ENCODE measurements at places on chromosomes 2 and 18.

DNA sequence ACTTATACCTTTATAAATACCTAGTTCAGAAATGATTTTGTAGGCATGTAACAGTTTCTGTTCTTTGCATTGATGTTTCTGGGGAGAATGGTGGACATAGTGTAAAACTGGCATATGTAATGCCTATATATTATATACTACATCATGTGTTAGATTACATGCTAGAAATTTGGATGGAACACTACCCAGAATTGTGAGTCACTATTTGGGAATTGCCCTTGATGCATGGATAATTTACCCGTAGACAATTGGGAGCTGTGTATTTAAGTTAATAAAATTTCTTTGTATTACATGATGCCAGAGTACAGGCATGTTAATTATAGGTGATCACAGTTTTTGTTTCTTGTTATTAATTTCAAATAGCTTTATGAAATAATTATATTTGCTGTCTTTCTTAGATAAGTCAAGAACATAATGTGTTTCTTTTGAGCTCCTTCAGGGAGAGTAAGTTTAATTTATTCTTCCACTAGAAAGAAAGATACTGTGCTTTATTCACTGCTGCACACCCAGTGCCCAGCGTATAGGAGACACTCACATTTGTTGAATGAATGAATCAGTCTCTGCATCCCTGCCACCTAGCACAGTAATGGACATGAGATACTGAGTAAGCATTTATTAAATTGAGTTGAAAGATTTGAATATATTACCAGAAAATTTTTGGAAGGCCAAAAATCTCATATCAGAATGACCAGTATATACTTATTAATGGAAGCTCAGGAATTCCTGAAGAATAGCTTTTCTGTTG lies 16.9 kb downstream of the ACSL3 start:
- DNase-seq = no peak

DNA sequence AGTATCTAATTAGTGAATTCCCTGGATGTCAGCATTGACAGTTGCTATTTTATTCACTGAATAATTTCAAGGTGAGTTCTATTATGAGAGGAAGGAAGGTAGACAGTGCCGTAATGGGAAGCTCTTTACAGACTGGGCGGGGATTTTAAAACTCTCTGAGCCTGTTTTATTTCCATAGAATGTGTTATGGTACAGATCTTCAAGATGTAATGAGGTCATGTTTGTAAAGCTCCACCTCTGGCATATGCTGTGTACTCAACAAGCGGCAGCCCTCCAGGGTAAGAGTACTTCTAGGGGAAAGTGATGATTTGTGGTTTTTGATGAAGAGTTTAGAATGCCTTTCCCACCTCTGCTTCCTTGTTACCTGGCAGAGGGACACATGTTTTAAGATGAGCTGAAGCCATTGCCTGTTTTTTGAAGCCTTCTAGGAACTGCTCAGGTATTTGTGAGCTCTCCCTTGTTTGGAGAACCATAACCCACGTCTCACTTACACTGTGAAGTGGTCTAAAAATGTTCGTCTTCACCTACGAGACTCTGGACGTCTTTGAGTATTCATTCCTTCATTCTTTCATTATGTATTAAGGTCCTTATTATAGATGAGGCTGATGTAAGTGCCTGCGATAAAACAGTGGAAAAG lies 251.2 kb downstream of the PTGR3 start:
- no peak for DNase-seq

GRCh38 chr18:46856973-46857372 lies 60.3 kb downstream of the PIAS2 start:
- DNase-seq = peak; percentile 60

DNA sequence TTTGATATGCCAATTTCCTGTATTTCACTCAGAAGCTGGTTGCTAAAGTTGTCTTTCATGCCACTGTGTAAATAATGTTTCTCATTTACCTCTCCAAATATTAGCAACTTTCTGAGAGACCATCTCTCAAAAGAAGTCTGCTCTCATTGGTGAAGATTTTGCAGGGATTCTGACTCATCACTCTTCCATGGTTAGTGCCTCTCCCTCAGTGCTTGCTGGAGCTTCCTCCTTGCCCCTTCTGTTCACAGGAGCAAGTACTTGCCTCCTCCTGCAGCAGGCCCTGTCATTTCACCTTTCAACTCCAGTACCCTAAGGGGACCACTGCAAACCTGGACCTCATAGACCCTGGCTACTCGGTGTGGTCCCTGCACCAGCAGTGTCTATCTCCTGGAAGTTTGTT lies 168.8 kb downstream of the ZNF385B start:
- no peak for DNase-seq

DNA sequence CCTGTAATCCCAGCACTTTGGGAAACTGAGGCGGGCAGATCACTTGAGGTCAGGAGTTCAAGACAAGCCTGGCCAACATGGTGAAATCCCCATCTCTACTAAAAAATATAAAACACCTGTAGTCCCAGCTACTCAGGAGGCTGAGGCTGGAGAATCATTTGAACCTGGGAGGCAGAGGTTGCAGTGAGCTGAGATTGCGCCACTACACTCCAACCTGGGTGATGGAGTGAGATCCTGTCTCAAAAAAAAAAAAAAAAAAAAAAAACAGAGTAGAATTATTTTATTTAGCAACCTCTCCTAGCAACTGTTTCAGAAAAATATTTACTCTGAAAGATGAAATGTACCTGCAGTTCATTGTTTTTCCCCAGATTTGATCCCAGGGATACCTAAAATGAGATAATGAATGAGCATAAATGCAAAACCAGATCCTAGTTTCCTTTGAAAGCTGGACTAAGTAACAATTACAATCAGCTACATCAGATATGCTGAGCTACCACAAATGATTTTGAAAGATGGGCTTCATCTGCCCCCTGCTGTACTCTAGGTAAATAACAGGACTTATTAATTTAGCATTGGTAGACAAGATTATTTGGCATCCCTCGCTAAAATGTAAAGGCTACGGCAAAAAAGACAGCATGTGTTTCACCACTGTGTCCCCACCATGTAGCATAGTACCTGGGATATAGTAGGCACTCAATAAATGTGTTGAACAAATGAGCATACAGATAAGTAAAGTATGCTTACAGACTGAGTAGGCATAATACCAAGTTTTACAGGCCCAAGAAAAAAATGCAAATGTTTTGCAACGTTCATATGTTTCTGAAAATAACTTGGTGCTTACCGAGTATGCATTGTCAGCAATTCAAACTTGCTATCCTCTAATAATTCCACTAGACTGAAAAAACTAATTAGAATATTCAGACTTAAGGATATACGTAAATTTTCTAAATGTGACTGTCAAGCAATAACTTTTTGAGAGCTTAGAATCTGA lies 102.5 kb downstream of the ATL2 start:
- peak; percentile 78 for DNase-seq

DNA sequence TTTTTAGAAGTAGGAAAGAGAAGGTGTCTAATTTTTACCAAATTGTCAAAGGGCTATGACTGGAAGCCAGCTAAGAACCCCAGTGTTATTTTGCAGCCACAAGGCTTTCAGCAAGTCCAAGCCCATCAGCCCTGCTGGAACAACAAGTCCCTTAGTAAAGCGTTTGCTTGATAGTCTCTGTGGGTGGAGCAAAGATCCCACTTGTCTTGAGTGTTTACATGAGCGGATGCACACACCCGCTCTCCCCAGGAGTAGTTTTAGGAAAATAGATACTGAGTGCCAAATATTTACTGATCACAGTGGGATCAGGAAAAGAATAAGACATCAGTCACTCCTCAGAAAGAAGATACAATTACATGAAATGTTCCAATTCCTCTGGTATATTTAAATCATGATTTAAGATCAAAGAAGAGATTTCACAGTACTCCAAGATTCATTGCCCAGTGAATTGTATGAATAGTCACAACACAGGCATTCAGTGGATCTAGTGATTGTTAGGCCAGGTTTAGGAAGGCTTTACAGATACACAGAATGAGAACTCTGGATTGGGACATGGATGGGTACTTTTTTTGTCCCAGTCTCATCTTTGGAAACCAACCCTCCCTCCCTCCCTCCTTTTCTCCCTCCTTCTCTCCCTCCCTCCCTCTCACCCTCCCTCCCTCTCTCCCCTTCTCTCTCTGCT lies 514.9 kb downstream of the PTPRM start:
- peak; percentile 30 for DNase-seq

DNA sequence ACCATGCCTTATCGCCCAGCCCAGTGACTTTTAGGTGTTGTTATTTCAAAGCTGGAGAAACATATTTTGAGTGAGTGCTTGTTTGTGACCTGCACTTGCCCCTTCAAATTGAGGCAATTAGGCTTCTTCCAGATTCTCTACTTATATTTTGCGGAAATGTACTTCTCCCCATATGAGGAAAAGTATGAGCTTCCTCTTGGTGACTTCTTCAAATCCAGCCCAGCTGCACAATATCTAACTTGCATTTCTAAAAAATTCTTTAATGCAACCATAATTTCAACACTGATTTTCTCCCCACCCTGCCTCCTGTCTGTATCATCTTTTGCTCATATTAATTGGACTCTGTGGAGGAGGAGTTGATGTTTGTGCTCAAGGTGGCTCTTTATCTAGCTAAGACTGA lies 391.2 kb upstream of the POU3F3 start:
- no peak for DNase-seq

GRCh38 chr18:13131283-13131682 lies 87.3 kb upstream of the LDLRAD4 start:
- DNase-seq = no peak

DNA sequence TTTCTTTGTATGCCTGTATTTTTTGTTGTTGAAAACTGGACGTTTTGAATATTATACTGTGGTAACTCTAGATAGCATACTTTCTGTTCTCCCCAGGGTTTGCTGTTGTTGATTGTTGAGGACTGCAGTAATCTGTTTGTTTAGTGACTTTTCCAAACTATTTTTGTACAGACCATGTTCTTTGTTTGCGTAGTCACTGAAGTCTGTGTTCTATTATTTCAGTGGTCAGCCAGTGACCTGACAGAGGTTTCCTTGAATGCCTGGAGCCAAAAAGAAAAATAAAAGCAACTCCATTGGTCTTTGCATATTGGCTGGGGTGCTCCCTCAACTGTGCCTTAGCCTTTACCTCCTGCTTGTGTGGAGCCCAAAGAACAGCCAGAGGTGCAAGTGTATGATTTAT lies 42.7 kb upstream of the PHLPP1 start:
- no peak for DNase-seq

- no peak for DNase-seq
Observed at GRCh38 chr2:168767258-168767657, 35.2 kb upstream of the NOSTRIN start.

DNA sequence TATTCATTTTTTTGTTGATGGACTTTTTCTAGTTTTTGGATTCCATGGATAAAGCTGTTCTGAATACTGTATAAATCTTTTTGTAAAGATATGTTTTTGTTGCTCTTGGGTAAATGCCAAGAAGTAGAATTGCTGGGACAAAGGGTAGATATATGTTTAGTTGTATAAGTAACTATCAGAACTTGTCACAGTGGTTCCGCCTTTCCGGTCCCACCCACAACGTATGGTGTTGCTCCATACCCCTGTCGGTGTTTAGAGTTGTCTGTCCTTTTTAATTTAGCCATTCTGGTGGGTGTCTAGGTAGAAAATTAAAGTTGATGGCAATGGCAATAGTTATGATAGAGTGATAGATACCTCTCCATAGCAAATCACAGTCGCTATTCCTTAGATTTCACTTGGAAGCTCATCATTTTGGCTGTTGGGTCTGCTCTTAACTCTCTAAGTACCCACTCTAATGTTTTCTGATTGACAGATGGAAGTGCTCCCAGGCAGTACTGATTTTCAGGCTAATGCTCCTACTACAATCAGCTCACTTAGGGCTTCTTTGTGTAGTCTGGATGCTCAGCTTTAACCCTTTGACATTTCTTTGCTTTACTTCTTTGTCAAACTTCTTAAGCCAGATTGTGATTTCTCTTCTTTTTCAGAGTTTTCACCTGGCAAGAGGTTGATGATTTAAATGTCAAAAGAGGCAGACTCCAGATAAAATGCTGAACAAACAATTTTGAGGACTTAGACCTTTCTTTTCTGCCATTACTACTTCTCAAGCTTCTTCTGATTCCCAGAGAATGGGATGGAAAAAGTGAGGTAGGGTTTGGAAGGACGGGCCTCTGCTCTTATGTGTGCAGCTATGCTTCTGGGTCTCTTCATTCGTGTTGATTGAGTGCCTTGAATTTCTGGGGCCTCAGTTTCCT lies 156.4 kb downstream of the AQP4 start:
- DNase-seq = no peak

GRCh38 chr18:59345556-59345955 lies 13.5 kb downstream of the LMAN1 start:
- DNase-seq = no peak

GRCh38 chr2:118122594-118123281 lies 34.5 kb downstream of the INSIG2 start:
- no peak for DNase-seq

GRCh38 chr2:116132833-116133232 lies 1681.7 kb upstream of the DDX18 start:
- no peak for DNase-seq

DNA sequence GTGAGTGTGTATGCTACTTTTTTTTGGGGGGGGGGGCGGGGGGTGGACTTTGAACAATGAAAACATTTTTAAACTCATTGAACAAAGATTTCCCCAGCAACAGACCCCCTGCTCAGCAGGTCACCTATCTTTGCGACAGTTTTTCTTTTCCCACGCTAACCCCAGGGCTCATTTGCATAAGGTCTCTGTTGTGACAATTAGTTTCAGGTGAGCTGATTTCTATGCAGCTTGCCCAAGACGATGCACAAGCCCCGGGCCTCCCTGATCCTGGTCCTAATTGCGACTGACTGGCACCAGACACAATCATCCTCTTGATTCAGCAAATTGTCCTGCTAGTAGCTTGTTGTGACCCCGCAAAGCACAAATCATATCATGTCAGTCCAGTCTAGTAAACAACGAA lies 40.3 kb downstream of the ZEB2 start:
- no peak for DNase-seq

DNA sequence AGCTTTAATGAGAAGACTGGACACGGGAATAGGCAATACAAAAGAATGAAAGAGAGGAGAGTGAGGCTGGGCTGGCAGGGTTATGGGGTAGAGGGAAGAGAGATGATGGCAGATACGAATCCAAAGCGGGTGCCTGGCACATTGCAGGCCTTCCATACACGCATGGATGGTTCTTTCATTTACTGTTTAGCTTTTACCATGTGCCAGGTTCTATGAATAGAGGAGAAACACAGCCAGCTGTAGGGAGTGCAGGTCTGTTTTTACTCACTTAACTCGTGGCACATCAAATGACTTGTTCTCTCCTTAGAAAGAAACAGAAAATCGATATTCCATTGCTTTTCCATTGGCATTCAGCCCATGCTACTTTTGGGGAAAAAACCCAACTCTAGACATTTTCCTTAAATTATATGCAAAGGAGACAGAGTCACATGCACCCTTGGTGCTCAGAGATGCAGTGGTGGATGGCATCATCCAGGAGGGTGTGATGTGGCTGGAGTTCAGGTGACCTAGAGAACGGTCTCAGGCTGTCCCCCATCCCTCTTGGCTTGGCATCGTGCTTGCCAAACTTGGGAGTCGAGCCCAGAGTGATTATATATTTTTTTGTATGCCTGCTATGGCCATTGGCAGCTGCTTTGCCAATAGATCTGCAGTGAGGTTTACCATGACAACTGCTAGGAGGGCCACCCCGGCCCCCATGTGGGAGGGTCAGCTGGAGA lies 6.2 kb downstream of the LTBP1 start:
- DNase-seq = no peak

GRCh38 chr2:55511508-55512124 lies 7.9 kb upstream of the CFAP36 start:
- DNase-seq = peak; percentile 83

- no peak for DNase-seq
Observed at GRCh38 chr2:19857806-19858205, 44.0 kb downstream of the TTC32 start.

- no peak for DNase-seq
Observed at GRCh38 chr2:96874198-96874831, 4.4 kb upstream of the SEMA4C start.

- no peak for DNase-seq
Observed at GRCh38 chr2:236691799-236692167, 122.2 kb downstream of the ACKR3 start.

All from NCI-H524 (cell line).